ENCODE measurements at places on chromosomes 6 and 20. TPM values are rescaled to one million over a fixed set of nuclear protein-coding genes. Genes with fewer than 3 reads are reported as not detected.

GRCh38 chr20:44644667-44645131, 6.8 kb downstream of the ADA start:
- DNase-seq: no peak

GRCh38 chr6:89999154-89999553, 104.9 kb downstream of the GJA10 start:
- DNase-seq: peak; percentile 48

BHLHE23 gene
- polyA plus RNA-seq: not detected

NNAT gene
- polyA plus RNA-seq: 1.1 TPM

- no peak for DNase-seq
Measured at GRCh38 chr6:14676977-14677781, 559.6 kb downstream of the CD83 start.

- DNase-seq: no peak
Measured at GRCh38 chr20:48360342-48360975, 467.3 kb downstream of the PREX1 start.
